ENCODE measurements at places on chromosomes 6 and 20.
A peak's percentile ranks its signal among the peaks of the same experiment; 100 is the strongest.

- DNase-seq = no peak
These were observed 496.7 kb downstream of the UTRN start for GRCh38 chr6:144781836-144782235.

- DNase-seq = peak; percentile 94
These were observed 40.5 kb upstream of the OSTM1 start for GRCh38 chr6:108114841-108115597.

GRCh38 chr6:56513631-56514030, 129.1 kb downstream of the DST start:
- DNase-seq = no peak

- no peak for DNase-seq
These were observed 190.3 kb upstream of the POU3F2 start for GRCh38 chr6:98644063-98644462.

GRCh38 chr6:51640021-51640420, 447.4 kb downstream of the PKHD1 start:
- DNase-seq = no peak

GRCh38 chr20:11261533-11262000, 587.8 kb upstream of the JAG1 start:
- peak; percentile 75 for DNase-seq
